ENCODE measurements at places on chromosomes 2 and 18. TPM values are rescaled to one million over a fixed set of nuclear protein-coding genes. Genes with fewer than 3 reads are reported as not detected.
A peak's percentile ranks its signal among the peaks of the same experiment; 100 is the strongest.

- DNase-seq, result no peak
Observed at GRCh38 chr18:9820127-9820526, 65.6 kb upstream of the TXNDC2 start.

The MYCN gene
- 0.60 TPM for total RNA-seq

GRCh38 chr2:150166313-150167051 lies 321.0 kb downstream of the RND3 start:
- DNase-seq, result peak; percentile 32

The OR6B2 gene
- not detected for total RNA-seq

DNA sequence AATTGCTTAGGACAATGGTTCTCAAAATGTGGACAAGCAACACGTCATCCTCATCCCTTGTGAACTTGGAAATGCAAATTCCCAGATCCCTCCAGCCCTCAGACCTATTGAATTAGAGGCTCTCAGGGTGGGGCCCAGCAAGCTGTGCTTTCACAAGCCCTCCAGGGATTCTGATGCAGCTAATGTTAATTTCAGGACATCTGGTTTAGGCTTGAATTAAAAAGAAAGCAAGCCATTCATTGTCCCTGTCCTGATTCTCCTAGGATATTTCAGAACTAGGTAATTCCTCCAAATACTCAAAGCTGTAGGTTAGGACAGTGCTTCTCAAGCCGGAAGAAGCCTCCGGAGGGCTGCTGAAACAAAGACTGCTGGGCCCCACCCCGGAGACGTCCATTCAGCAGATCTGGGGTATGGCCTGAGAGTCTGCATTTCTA lies 26.0 kb upstream of the GLI2 start:
- no peak for DNase-seq

The MPV17 gene
- total RNA-seq, result 96.4 TPM

- no peak for DNase-seq
Observed at GRCh38 chr18:56789004-56789888, 138.1 kb downstream of the WDR7 start.

GRCh38 chr2:144631636-144632035 lies 111.7 kb upstream of the ZEB2 start:
- DNase-seq, result no peak

DNA sequence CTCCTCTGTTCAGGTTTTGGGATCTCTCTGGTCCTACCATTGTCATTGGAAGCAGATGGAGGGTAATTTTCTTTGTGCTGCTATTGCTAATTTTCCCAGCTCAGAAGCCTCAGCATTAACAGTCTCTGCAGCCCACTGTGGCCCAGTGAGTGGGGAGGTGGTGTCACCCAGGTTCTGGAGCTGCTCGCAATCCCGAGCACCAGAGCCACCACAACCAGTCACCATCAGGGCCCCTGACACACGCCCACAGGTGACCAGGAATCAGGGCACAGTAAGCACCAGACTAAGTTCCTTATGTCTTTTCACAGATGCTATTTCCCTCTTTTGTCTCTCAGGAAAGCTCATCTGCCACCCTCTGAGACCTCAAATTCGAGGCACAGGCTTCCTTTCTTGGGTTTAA lies 87.9 kb downstream of the SEPTIN10 start:
- DNase-seq, result no peak

The NEUROD1 gene
- total RNA-seq, result not detected

The ATP6V1B1 gene
- 0.76 TPM for total RNA-seq

GRCh38 chr18:42392416-42392815 lies 437.4 kb downstream of the PIK3C3 start:
- DNase-seq, result no peak

DNA sequence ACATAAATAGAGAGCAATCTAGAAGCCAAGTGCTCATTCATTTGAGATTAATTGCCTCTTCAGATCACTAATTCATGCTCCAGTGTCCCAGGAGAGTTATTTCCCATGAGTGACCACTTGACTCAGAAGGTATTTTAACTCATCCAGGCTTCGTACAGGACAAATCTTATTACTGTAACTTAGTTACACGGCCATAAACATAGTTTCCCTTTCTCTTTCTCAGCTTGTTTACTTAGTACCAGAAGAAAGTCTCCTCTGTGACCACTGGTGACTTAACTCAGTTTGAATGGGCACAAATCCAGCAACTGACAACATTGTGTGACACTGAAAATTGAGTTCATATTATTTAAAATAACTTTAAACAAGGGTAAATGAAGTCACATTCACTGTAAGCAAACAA lies 25.3 kb downstream of the MMADHC start:
- peak; percentile 40 for DNase-seq

DNA sequence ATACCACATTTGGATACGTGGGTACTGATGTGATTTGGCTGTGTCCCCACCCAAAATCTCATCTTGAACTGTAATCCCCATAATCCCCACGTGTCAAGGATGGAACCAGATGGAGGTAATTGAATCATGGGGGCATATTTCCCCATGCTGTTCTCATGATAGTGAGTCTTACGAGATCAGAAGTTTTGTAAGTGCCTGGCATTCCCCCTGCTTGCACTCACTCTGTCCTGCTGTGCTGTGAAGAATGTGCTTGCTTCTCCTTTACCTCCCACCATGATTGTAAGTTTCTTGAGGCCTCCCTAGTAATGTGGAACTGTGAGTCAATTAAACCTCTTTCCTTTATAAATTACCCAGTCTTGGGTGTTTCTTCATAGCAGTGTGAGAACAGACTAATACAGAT lies 70.3 kb downstream of the CHST9 start:
- no peak for DNase-seq

GRCh38 chr2:31666878-31667277 lies 86.1 kb upstream of the SRD5A2 start:
- DNase-seq, result no peak

GRCh38 chr2:209473930-209474419 lies 50.1 kb downstream of the MAP2 start:
- DNase-seq, result no peak

The FSHR gene
- not detected for total RNA-seq

The MRO gene
- total RNA-seq, result 0.86 TPM

DNA sequence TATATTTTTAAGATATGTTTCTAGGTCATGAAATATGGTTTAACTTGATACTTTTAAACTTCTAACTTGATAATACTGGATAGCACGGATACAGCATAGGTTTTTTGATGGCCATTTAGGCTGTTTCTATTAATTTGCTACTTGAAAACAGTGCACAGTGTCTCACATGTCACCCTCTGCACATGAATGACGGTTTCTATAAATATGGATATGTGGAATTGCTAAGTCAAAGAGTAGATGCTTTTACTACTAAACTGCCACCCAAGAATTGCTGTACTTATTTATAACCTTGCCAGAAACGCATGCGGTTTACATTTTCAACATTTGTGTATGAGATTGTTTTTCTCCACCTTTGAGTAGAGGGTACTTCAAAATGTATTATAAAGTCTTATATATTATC lies 174.6 kb upstream of the LYPD1 start:
- no peak for DNase-seq

The ASIC4 gene
- total RNA-seq, result not detected

DNA sequence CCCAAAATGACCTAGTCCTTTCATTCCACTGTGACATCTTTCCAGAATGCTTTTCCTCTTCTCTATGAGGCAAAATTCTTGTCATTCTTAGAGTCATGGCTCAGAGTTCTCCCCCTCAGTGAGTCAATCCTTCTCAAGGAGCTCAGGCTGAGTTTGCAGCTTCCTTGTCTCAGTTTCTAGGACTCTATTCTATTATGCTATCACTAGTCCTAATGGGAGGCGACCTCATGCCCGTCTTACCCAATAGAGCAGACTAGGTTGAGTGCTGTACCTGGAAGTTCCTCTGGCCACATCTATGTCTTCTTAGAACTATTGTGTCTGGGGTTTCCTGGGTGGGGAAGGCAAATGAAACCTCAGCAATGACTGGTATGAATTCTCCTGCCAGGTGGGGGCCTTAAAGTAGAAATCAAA lies 51.5 kb downstream of the HAUS1 start:
- DNase-seq, result no peak

The LIMS4 gene
- total RNA-seq, result 2.0 TPM

Measured in left lung (tissue), 14 donors.